Stimulated activated CD4-positive, alpha-beta T cell treated with anti-CD3 and anti-CD28 coated beads, Interleukin-15, amount 100 ng/mL, for 1 hour (primary cell): ENCODE measurements at places on chromosomes 11 and 22.

DNA sequence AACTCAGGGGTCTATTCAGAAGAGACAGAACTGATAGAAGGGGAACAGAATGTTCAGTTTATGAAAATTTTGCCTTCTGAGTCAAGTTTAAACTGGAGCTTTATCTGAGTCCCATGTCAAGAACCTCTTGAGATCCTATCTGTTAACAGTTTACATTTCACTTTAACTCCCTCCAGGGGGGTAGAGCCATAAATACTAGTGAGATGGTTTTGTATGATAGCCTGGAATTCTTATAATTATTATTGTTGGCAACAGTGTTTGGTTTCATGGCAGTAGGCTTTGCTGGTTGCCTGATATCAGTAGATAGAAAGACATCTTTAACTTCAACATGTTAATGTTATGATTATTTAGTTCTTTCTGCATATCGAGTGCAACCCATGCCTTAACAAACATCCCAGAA lies 498.5 kb downstream of the INSC start:
- DNase-seq, result no peak

DNA sequence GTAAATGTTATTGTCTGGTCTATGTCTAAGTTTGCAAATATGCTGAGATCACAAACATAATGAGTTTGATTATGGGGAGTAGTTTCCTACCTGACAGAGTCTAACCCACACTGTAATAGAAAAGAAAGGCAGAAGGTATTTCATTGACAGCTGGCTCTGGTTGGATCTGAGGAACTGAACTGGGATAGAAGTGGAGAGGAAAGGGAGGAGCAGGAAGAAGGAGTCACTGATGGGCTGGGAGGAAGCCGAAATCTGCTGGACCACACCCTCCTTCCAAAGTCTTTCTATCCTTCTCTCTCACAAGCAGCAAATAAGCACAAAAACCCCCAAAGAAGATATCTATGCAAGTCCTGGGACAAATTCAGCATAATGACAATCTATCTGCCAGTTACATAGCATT lies 11.7 kb downstream of the BLID start:
- DNase-seq, result no peak

- no peak for DNase-seq
Observed at GRCh38 chr11:127925475-127925874, 661.9 kb downstream of the ETS1 start.

GRCh38 chr11:87154246-87154645 lies 116.5 kb downstream of the TMEM135 start:
- DNase-seq, result no peak

DNA sequence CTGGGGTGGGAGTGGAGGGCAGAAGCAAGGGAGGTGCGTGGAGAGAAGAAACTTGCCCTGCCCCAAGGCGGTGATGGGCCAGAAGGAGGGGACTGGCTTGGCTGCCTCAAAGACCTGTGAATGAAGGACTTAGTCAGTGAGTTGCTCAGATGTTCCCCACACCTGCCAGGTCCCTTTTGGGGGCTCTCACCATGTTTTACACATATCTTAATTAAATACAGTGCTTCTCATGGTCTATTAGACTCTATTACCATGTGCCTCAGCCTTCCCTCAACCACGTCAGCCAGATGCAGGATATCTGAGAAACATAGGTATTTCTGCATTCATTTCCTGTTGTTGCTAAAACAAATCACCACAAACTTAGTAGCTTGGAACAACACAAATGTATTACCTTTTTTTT lies 429.5 kb downstream of the BUD13 start:
- no peak for DNase-seq

DNA sequence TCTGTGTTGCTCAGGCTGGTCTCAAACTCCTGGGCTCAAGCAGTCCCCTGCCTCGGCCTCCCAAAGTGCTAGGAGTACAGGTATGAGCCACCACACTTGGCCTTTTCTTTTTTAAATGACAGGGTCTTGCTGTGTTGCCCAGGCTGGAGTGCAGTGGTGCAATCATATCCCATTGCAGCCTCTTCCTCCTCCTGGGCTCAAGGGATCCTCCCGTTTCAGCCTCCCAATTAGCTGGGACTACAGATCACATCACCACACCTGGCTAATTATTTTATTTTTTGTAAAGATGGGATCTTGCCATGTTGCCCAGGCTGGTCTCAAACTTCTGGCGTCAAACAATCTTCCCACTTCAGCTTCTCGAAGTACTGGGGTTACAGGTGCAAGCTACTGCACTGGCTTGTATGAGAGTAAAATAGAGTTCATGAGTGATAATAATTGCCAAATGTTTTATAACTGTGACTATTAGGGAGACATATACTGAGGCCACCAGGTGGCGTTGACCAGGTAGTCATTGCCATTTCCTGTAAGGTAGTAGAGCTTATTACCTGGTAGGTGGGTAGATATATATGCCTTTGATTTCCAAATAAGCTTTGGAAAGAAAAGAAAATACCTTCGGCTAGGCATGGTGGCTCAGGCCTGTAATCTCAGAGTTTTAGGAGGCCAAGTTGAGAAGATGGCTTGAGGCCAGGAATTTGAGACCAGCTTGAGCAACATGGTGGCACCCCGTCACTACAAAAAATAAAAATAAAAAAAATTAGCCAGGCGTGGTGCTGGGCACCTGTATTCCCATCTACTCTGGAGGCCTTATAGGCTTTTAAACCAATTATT lies 5.4 kb downstream of the FDX1 start:
- no peak for DNase-seq
